Brain microvascular endothelial cell (primary cell): ENCODE measurements at places on chromosomes 3 and 15.
A peak's percentile ranks its signal among the peaks of the same experiment; 100 is the strongest.

GRCh38 chr15:48501208-48501607 lies 144.3 kb downstream of the FBN1 start:
- no peak for DNase-seq

GRCh38 chr3:63753567-63753966 lies 65.5 kb upstream of the C3orf49 start:
- peak; percentile 13 for DNase-seq

- no peak for DNase-seq
These were observed 328.2 kb downstream of the OCA2 start for GRCh38 chr15:27770769-27771554.

DNA sequence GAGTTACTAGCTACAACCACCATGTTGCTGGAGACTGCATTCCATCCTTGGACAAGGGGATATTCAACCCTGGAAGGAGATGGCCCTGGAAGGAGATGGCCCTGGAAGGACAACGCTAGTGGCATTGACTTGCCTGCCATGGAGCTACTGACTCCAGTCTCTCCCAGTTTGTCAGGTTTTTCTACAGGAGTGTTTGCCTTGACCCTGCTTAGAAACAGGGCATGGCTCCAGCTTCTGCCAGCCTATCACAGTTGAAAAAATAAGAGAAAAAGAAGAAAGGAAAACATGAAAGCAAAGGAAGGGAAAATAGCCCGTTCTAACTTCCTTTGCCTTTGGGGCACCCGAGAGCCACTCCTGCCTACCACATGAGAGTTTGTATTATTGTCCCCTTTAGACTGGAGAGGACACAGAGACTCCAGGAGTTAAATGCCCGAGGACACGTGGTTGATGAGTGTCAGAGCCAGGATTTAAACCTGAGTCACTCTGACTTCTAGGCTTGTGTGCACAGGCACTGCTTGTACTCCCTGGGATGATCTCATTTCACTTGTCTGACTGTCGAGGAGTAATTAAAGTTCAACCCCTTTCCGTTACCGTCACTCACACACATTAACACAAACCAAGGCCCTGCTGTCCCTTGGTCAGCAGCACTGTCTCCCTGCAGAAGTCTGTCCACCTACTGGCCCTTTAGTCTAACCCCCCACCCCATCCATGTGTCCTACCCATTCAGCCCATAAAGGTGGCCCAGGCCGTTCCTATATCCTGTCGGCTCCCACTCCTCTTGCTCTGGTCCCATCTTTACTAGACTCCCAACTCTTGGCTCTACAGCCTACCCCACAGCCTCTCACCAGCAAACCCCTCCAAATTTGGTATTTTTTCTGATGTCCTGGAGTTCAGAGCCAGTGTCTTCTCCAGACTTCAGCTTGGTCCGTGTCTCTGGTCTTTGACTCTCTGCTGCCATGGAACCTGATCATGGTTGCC lies 46.1 kb downstream of the C2CD4A start:
- DNase-seq = peak; percentile 91

GRCh38 chr15:85174521-85174920 lies 192.9 kb downstream of the PDE8A start:
- DNase-seq = no peak

DNA sequence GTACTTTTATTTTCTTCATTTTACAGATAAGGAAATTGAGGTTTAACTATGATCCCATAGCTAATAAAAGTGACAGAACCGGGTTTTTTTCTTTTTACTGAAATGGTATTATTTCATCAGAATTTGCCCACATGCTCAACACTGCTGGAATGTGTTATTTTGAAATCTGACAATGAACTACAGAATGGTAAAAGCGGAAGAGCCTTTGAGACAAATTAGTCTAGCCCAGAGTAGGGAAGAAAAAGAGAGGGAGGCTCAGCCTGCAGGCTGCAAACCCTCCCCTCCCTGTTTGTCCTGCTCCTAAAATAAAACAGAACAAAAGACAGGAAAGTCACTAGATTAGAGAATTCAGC lies 100.3 kb upstream of the LIPC start:
- no peak for DNase-seq

- peak; percentile 59 for DNase-seq
These were observed 36.5 kb upstream of the PDZRN3 start for GRCh38 chr3:73661265-73661664.

DNA sequence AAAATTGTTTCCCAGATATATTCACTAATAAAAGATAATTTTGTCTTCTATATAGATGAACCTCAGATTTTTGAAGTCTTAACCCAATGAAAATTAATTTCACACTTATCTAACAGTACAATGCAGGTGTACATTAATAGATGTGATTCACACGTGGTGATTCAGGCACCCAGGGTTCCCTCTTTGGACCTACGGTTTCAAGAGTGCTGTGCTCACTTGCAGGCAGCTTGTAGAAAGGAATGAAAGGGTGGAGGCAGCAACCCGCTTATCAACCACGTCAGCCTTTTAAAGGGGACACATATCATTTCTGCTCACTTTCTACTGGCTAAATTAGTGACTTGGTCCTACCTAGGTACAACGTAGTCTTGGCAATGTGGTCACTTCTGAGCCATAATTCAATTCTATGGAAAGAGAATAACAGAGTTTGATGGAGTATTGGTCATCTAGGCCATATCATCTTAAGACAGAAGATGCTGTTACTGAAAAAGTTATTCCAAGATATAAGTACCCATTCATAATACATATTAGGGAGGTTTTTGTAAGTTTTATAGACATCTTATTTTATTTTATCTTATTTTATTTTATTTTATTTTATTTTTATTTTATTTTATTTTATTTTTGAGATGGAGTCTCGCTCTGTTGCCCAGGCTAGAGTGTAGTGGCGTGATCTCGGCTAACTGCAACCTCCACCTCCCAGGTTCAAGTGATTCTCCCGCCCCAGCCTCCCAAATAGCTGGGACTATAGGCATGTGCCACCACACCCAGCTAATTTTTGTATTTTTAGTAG lies 37.9 kb downstream of the ACP3 start:
- DNase-seq = no peak

DNA sequence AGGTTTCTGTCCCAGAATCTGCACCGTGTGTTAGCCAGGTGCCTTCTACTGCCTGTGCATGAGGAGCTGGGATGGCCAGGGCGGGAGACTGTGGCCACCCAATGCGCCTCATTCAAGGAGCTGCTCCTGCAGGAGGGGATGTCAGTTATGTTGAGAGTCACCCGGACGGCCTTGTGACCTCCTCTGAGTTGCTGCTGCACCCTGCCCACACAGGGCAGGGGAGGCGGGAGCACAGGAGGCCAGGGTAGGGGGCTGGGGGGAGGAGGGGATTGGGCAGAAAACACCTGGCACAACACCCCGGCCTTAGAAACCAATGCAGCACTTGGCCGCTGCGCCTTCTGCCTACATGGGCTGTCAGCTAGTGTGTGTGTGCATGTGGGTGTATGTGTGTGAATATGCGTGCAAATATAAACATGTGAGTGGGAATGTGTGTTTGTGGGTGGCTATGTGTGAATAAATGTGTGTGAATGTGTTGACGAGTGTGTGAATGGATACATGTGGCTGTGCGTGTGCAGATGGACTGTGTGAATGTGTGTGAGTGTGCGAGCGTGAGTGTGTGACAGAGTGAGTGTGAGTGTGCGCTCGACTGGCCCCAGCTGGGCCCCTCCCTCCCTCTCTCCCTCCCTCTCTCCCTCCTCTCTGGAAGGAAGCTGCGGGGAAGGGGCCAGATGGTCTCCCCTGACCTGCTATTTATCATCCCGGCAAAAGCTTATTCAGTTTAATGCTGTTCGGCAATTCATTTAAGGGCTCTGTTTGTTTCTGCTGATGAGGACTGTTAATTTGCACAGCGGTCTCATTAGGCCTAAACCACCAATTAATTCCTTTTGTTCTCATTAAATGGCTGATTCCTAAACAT lies 106.9 kb downstream of the TLE3 start:
- no peak for DNase-seq

- DNase-seq = no peak
These were observed 13.9 kb upstream of the MGLL start for GRCh38 chr3:127835993-127836882.

- no peak for DNase-seq
These were observed 390.7 kb upstream of the RGMA start for GRCh38 chr15:93479715-93480114.

GRCh38 chr3:43071313-43071893 lies 34.5 kb downstream of the POMGNT2 start:
- no peak for DNase-seq

GRCh38 chr15:101428758-101429157 lies 60.7 kb downstream of the PCSK6 start:
- no peak for DNase-seq

GRCh38 chr15:98381446-98381845 lies 266.9 kb upstream of the IGF1R start:
- DNase-seq = no peak

GRCh38 chr3:178289544-178290160 lies 246.6 kb upstream of the KCNMB2 start:
- DNase-seq = no peak

DNA sequence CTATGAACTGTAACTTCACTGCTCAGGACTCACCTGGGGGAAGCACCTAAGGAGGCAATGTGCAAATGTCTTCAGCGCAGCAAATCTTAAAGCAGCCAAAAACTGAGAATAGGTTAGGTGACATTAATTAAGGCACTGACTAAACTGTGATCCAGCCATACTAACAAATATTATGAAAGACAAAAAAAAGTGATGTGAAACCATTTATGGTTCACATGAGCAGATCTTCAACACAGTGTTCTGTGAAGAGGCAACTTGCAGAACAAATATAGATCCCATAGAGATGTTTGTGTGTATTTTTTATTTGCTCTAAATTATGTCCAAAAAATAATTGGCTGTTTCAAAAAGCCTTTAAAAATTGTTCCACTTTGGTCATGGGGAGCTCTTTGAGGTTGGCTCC lies 24.1 kb upstream of the MITF start:
- DNase-seq = no peak

DNA sequence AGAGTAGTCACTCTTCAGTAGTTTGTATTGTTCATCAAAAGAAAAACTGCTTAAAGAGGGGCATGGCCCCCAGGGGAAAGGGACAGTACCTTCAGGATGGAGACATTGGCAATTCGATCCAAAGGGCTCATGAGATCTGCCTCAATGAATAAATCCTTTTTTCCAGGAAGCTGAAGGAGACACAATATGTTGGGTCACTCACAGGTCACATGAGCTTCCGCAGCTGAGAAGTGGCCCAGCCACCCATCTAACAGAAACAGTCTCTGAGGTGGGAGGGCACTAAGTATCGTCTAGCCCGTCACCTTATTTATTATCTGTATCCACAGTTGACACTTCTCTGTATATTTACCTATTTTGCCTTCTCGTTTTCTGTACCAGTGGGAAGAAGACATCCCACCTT lies 4.7 kb downstream of the VPS33B start:
- DNase-seq = no peak

DNA sequence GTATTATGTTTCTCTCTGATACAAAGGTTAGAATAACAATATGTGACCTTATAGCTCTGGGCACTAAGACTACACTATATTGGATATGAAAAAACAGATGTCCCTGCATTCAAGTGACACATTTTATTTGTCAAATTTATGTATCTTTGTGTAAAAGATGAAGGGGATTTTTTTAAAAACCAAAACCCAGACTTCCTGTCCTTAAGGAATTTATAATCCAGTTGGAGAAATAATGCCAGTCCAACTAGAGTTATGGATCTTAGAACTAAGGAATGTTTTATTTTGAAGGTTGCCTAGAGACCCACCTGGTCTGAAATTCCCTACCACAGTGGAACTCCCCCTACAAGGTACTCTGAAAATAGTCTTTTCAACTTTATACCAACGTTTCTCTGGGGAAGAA lies 33.3 kb upstream of the PIK3CB start:
- DNase-seq = no peak

DNA sequence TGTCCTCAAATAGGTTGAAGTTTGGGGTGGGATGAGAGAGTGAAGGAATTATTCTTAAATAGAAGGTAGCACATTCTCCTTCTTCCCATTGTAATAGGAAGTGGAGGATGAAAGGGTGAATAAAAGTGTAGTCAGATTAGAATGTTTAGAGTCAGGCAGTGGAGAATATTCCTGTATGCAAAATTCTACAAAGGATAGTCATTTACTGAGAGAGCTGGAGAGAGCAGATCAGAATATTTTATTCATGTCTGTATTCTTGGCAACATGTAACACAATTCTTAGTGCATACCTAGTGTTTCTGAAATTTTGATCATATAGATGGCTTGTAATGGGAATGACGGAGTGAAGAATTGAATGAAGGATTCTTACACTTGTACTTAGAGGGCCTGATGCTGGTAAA lies 139.1 kb downstream of the LSAMP start:
- no peak for DNase-seq

DNA sequence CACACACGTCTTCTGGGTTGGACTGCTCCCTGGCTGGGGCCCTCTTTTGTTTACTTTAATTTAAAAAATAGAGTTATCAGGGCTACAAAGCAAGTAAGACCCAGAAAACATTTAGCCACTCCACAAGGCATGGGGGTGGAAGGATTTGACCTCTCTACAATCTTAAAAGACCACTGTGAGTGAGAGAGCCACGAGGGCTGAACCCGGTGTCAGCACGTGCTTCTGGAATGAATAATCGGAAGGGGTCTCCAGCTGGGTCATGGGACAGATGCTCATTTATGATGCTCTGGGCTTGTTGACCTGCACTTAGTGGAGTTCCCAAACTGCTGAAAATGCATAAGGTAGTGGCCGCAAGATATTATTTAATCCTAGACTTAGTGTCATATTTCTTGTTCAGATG lies 52.4 kb downstream of the EIF4E3 start:
- no peak for DNase-seq

GRCh38 chr3:185936273-185936629 lies 1.6 kb downstream of the TRA2B start:
- no peak for DNase-seq

DNA sequence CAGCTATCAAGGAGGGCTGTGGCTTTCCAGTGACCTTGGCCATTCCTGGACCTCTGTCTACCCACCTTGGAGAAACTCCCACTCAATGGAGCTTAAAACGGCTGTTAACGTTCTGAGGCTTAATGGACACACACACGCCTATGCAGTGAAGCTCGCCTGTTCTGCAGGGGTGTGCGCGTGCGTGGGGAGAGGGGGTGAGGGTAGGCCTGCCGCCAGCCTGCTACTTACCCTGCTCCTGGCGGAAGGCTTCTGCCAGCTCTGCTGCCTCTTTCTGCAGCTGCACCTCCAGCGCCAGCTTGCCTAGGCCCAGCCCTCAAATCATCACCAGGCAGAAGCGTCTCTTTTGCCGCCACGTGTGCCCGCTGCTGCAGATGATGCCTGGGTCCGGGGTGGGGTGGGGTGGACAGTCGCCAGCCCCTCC lies 23.2 kb upstream of the PARL start:
- DNase-seq = no peak

DNA sequence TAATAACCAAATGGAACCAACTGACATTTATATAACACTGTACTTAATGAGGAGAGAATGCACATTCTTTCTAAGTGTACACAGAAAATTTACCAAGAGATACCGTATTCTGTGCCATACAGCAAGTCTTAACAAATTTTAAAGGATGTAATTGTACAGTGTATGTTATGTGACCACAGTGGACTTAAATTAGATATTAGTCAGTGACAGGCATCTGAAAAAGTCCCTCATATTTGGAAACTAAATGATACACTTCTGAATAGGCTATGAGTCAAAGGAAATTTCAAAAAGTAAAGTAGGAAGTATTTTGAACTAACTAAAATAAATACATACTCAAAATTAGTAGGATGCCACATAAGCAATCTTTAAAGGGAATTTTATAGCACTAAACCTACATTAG lies 59.6 kb upstream of the P3H2 start:
- DNase-seq = no peak
